NCI-H345 (cell line): ENCODE measurements at places on chromosomes 1 and 21.

DNA sequence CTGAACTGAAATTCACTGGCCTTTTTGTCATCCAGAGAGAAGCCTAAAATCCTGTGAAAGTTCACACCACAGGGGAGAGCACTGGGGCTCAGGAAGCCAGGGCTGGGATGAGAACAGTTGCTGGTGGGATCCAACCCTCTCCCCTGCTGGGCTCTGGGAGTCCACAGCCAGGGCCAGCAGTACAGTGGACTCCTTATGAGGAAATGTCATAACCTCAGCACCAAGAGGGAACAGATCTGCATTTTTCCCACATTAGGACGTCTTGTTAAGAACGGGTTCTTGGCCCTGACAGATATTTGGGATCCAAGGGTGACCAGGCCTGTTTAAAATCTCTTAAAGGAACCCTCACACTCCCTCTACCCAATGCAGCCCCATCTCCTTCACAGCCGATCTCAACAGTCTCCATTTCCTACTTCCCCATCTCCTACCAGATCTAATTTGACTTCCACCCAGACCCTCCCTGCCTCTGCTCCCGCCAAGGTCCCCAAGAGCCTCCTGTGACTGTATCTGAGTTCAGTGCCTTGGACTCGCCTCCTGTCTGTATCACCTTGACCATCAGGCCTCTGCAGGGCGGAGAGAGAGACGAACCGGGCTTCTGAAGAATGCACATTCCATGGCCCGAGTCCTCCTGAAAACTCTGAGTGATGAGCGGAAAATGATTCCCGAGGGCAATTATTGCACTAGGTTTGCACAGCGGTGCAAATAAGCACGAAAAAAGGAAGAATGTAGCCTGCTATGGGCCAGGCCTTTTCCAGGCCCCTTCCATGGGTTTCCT, 159.9 kb downstream of the TRABD2B start:
- no peak for DNase-seq

GRCh38 chr1:22654692-22655091, 1.7 kb downstream of the C1QB start:
- DNase-seq: no peak

GRCh38 chr1:24426744-24427544, 11.3 kb downstream of the NIPAL3 start:
- no peak for DNase-seq

DNA sequence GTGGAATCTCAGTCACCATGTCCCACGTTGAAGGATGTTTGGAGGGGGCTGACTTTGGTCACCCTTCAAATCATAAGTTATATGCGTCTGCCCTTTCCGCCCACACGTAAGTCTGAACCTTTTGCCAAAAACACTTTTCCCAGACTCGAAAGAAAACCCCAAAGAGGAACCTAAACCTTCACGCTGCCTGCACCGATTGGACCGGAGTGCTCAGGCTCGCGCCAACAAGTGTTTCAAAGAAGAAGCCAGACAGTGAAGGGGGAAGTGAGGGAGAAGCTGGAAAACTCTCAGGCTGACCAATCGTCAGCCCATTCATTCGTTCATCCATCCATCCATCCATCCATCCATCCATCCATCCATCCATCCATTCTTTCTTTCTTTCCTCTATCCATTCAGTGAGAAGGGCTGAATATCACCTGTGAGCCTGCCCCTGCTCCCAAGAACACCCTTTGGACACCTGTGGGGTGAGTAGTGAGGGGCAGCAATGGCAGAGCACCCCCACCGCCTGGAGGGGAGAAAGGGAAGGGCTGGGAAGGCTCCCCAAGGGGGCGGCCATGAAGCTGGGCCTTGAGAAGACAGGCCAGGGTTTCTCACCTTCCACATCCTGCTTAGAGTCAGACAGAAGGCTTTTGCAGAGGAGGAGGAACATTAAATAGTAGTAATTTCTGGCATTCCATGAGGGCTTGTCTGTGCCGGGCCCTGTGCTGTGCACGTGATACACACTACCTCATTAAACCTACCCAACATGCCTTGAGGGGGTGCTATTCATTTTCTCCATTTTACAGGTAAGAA, 27.1 kb upstream of the RUNX3 start:
- no peak for DNase-seq

- DNase-seq: no peak
Observed at GRCh38 chr1:206472886-206473285, 2.6 kb downstream of the IKBKE start.

DNA sequence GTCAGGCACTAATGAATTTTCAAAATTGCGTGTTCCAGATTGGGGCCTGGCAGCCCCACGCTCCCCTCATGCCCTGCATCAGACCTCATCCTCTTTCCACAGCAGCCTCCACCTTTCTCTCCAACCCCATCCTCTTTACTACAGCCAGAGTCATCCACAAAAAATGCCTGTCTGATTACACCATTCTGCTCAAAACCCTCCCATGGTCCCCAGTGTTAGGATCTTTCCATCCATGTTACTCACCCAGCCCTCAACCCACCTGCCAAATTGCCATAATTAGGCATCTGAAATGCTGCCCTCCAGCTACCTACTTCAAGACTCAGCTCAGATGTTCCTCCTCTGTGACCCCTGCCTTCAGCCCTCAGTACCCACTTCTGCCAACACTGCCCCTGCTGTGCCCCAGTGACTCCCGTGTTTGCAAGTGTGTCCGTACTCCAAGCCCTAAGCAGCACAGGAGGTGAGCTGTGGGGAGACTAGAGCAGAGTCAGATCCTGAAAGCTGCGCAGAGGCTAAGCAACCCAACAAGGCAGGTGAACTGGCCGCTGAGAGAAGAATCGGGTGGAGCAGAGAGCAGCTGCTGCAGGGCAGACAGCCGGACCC, 715 bp upstream of the ARTN start:
- peak; percentile 51 for DNase-seq

GRCh38 chr1:201643835-201644104, 104.8 kb downstream of the NAV1 start:
- no peak for DNase-seq

DNA sequence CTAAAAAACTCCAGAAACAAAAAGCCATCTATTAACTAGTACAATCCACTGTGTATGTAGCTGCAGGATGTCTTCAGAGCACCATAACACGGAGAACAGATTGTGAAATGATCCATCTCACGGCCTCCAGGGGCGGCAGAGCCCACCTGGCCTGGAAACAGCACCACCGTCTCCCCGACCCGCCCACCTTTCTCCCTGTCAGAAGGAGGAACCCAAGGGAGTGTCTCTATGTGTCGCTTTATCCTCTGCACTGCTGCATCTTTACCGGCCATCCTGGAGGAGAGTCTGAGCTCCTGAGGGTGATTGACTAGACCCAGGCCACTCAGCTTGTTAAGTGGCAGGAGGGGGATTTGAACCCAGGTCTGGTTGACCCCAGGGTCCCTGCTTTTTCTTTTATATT, 405.0 kb downstream of the MATN1 start:
- DNase-seq: no peak

DNA sequence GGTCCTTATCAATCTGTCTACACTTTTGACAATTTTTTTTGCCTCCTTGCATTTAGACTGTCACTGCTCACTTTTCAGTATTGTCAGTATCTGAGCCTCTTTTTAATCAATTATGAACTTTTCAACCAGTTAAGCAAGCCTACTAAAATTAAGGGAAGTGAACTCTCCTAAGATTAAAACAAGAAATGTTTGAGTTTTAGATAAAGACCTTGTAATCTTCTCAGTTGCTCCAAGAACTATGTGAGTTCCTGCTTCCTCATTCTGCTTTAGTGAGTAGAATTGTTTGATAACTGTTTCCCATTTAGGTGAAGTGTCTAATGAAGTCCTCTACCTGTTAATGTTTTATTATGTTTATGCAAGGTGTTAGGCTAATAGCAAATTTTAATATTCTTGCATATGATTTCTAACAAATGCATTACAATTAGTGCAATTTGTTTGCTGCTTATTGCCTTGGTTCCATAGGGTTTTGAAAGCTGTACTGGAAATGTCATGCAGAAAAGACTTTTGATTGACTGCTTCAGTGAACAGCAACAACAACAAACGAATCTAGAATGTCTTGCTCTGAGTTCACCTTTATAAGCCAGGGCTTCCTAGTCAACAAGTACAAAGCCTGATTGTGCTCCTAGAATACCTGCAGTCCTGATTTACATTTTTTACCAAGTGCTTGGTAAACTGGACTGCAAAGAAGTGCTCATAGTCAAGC, 40.9 kb downstream of the PLA2G4A start:
- DNase-seq: no peak

DNA sequence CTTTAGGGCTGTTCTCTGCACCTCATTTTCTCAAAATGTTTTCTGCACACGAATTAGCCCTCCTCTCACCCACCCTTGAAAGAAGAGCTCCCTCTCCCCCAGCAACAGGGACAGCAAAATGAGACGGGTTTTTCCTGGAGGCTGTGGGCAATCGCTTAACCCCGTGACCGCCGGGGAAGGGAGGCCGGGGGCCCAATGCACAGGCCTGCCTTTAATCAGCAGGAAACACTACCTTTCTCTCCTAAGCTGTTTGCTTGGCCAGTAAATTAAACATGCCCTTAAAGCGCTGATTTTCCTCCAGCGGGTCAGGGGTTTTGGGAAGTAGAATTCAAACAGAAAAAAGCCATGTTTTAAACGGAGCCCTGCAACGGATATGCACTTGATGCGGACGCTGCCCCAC, 114.4 kb downstream of the PRDM16 start:
- no peak for DNase-seq

- DNase-seq: no peak
Observed at GRCh38 chr1:192108161-192108560, 50.1 kb upstream of the RGS18 start.

DNA sequence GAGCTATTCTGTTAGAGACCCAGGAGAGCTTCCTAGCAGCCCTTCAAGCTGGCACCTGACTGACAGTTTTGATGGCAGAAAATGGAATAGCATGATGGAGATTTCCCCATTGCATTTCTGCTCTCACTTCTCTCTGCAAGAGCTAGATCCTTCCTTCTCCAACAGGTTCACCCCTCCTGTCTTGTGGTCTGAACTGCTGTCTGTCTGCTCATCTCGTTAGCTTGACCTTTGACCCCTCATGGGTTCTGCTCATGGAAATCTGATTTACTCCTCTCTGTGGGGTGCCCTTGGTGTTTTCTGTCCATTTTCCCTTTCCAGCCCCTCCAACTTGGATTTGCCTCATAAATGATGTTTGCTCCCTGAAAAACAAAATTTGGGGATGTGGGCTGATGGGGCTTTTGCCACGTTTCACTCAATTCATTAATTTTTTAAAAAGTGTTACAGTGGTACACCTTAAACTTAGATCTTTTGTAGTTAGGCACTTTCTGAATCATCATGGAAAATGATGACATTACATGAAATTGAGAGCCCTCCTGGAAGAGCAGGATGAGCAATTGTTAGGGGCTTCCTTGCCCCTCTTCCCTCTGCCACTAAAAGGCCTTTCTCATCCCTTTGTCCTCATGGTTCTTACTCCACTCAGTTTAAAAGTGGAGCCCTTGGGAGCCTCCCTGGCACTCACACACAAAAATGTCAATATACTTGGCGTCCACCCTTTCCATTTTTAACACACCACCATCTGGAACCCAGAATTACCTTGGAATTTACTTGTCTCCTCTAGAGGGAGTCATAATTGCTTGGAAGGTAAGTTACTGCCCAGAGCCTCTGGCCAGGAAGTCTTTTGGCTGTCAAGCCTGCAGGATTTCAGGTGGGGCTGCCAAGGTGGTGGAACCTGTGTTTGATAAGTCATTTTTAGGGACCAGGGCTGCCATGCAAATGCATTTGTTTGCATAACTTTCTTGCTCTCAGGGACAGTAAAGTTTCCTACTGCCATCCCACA, 31.9 kb upstream of the IL19 start:
- no peak for DNase-seq

GRCh38 chr1:192538407-192539296, 36.9 kb upstream of the RGS1 start:
- no peak for DNase-seq

DNA sequence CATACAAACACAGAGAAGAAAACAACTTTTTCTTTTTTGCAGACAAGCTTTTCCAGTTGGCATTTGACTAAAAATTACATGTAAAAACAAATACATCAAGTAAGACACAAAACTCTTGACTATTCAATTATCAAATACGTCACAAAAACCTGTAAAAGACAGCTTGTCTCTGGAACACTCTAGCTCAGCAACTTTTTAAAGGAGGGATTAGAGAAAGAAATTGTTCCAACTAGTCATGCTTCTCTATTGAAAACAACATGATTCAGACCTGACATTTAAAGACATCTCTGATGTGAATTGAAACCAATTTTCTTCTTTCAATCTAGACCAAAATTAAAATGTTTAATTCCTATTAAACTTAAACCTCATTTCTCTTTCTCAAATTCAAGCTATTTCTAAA, 30.3 kb downstream of the SMYD3 start:
- no peak for DNase-seq

DNA sequence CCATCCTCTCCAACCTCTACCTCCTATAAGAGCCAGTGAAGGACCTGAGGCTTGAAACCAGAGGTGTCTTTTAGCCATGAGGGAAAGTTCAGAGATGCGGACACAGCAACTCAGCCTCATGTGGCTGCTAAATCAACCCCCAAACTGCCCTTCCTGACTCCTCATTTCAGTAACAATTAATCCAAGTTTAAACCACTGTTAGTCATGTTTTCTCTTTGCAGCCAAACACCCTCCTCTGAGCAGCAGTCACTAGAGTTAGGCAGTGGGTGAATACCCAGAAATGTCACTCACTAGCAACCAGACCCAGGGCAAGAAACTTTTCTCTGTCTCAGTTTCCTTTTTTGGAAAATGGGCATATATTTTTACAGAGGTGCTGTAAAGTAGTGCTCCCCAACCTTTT, 71.2 kb downstream of the KCNJ15 start:
- DNase-seq: no peak

GRCh38 chr1:156625436-156626078, 6.3 kb downstream of the HAPLN2 start:
- peak; percentile 40 for DNase-seq

DNA sequence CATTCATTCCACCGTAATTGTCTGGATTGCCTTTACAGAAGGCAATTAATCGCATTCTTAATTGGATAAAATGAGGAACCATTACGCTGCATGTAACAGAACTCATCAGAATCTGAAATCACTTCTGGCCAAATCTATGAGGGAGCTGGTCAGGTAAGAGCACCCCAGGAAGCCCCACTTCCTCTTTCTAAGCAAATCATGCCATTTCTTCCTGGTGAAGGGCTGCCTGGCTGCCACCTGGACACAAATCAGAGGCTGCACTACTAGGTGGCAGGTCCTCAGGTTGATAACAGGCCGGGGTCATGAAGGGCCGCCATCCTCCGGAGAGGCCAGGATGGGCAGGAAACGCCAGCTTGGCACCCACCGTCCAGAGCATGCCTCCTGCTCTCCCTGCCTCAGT, 73.7 kb downstream of the CAPZB start:
- no peak for DNase-seq

DNA sequence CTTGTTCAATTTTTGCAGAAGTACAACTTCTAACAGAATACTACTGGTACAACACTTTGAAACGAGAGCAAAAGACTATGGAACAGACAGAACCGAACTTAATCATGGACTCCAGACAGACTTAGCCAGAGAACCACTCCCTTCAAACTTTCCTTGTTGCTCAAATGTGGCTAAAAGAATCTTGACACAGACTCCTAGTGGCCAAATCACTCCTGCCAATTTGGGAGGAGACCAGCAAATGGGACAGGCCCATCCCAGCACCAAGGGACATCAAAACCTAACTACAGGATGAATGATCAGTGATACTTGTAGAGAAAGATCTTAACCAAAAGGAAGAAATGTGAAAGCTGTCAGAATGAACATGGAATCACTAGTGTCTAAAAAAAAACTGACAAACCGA, 154.0 kb downstream of the MATN1 start:
- no peak for DNase-seq

- no peak for DNase-seq
Observed at GRCh38 chr1:15332525-15332924, 77.2 kb upstream of the EFHD2 start.
